ENCODE measurements at places on chromosomes 5 and 9.

DNA sequence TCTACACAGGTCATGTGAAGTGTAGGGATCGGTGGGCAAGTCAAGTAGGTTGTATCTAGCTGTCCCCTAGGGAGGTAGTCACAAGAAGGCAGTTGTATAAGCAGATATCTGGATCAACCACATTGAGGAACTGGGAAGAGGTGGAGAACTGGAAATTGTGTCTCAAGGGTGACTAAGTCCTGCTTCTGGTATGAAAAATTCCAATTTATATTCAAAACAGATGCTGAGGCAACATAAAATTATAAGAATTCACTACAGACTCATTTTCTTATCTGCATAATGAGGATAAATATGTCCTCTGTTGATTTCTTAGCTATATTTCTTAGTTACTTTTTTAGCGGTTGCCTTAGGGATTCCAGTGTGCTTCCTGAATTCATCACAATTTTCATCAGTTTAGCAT is 46.8 kb downstream of the GALNT12 start:
- no peak for DNase-seq

DNA sequence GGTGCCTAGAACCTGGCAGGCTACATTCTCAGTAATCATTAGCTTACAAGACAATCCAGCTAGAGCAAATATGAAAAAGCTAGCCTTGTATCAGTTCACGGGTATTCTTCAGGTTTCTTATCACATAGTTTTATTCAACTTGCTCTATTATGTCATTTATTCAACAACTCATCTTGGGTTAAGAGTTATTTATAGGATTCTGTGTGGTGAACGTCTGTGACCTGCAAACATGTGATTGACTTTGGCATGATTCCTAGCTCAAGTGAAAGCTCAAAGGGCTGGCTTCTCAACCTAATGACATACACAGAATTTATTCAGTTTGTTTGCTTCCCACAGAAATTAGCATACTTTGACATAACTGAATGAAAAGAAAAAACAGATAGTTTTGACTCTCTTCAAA is 173.1 kb downstream of the PLPPR1 start:
- no peak for DNase-seq

DNA sequence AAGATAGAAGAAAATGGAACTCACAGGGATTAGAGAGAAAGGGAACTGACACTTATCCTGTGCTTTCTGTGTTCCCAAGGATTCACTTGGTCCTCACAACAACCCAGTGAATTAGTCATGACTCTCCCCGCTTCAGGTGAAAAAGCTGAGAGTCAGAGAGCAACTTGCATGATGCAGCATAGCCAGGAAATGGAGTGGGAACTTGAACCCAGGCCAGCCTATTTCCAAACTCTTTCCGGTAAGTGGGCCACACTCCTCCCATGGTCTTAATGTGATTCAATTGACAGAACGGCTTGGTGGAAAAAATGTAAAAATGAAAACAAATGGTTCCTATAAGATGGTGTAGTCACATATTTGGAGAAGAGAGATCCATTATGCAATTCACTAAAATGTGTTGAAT is 45.9 kb upstream of the CEMIP2 start:
- DNase-seq = no peak

DNA sequence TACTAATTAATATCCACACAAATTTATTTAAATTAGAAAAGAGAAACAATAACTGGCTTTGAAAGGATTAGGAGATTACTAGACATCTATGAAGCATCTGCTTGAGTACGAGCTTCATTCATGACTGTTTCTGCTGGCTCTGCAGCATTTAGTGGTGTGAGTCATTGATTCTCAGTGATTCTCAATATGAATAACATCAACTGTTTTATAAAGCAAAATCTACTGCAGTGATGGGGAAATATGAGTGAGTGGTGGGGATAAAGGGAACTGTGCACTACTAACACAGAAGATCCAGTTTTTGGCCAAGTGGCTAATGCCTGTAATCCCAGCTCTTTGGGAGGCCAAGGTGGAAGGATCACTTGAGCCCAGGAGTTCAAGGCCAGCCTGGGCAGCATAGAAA is 8.4 kb downstream of the FNBP1 start:
- peak; percentile 86 for DNase-seq

DNA sequence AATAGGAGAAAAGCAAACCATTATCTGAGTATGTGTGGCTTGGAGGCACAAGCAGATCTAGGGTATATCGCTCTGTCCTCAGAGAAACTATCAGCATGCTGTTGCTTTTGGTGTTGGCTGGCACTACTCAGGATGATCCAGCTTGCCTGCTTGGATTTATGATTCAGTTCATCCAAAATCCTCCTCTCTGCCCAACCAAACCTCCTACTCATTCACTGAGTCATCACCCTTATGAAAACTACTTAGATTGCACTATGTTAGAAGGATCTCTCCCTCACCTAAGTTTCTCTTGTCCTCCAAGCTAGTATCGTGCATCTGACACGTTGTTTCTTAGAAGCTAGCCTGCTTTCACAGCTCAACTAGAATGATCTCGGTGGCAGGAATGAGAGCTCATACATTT is 14.2 kb upstream of the ZBED3 start:
- DNase-seq = no peak

DNA sequence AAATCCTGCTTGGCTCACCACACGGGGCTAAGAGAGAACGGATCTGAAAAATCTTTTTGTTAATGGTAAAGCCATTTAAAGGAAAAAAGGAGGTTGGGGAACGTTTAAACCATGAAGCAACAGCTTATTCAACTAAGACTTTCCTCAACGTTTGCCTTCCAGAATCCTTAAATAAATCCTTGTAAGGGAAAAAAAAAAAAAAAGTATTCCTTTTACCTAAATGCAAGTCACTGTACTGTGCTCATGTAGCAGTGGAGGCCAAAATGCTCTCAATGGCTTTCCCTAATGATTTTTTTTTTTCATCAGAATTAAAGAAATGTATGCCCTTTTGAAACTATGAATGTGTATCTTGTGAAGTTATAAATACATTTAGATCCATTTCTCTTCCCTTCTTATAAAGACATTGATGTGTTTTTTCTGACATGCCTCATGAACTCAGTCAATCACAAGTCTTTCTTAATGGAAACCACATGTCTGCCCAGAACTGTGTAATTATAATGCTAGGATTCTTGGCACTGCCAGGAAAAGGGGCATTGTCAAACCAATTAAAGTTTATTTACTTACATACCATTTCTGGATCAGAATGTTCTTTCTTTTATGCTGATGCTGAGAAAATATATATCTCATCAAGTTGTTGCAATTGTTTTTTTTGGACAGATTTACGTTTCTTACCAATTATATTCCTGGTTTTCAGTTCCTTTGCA is 107.5 kb downstream of the EBF1 start:
- no peak for DNase-seq

- no peak for DNase-seq
Measured at GRCh38 chr5:67301285-67301903, 104.8 kb upstream of the CD180 start.

- no peak for DNase-seq
Measured at GRCh38 chr9:25308549-25308948, 369.7 kb downstream of the TUSC1 start.

GRCh38 chr5:124264499-124264898 is 481.9 kb downstream of the ZNF608 start:
- DNase-seq = no peak

- peak; percentile 96 for DNase-seq
Measured at GRCh38 chr5:40480392-40480791, 199.3 kb upstream of the PTGER4 start.

GRCh38 chr9:28892538-28892937 is 1319.3 kb upstream of the C9orf72 start:
- no peak for DNase-seq

- no peak for DNase-seq
Measured at GRCh38 chr9:119736491-119737454, 367.5 kb upstream of the BRINP1 start.

GRCh38 chr5:179865491-179866240 is 7.0 kb upstream of the MRNIP start:
- no peak for DNase-seq

DNA sequence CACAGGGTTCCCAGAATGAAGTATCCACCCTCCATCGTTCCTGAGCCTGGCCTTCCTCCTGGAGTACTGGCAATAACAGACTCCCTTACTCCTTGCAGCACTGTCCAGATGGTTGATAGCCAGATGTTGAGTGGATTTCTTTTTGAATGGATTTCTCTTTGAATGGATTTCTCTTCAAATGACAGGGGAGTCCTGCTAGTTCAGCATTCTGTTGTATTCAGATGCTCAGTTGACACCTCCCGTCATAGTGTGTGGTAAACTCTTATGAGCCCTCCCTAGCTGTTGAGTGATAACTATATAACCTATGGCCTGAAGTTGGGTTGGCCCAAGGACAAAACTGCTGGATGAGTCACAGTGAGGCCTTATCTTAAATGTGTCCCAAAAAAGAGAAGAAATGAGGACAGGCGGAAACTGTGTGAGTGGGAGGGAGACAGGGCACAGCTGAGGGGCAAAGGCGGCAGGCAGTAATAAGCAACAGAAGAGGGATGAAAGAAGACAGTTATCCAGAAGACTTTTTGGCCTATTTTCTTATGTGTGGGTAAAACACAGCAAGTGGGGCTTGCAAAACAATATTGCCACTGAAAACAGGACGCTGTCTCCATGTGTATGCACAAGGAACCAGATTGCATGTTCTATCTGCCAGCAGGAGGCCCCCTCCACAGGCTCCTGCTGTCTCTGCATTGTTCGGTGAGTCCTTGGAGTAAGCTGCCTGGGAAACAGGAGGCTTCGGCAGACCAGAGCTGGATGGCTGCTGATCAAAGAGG is 209.5 kb upstream of the S1PR3 start:
- no peak for DNase-seq

DNA sequence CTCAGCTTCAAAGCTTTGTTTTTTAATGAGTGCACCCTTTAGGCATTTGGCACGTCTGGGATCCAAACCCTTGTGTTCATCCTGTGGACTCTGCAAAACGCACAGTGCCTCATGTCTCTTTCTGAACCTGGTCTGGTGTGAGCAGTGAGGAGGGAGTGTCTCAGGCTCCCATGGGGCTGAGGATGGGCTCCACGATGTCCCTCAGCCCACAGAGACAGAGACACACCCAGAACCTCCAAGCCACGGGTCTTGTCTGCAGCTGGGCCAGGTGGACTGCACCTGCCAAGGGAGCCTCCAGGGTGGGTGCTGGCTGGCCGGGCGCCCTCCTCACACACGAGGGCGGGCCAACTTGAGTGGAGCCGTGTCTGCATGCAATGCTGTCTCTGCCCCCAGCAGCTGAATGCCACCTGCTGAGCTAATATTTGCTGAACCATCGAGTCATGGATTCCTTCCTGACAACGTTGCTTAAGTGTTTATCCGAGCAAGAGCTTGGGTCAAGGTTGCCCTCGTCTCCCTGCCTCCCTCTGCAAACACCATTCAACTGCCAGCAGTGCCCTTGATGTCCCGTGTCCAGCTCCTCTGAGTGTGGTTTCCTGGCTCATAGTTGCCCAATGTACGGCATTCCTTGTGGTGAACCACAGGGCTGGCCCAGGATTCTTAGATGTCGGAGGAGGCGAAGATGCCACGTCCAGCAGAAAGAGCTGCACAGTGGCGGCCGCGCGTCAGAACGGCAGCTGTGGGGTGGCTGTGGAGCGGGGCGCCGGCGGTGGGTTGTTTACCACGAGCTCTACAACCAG is 31.4 kb upstream of the LPCAT1 start:
- DNase-seq = no peak

DNA sequence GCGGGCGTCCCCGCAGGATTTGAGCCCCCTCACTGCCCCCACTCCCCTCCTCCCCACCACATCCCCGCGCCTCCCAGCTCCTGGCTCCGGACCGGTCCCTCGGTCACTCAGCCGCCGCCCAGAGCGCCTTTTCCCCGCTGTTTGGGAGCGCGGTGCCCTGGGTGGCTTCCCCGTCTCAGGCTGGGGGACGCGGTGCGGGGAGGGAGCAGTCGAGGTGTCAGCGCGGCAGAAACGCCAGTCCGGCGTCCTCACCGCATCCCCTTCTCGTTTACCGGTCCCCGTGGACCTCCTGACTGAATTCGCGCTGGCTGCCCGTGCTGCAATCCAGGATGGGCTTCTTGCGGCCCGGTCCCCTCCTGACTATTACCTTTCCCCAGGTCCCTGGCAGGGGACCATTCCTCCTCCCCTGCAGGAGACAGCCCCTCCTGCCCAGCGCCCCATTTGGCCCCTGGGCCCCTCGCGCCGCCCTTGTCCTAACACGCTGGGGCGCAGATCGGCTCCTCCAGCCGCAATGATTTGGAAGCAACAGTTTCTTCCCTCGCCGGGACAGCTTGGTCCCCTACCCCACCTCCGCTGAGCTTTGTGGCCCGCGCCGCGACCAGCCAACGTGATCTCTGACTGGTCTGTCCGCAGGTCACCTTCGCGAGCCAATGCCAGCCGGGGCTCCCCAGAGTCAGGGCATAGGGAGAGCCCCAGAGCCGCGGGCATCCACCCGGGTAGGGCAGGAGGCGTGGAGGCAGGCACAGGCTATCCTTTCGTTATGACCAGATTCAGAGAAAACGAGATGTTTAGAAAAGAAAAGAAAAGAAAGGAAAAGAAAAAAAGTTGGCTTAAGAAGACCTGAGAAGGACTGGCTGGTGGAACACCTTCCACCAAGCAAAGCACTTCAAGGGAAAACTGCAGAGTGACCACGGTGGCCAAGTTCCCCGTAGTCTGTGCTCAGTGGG is 1.2 kb downstream of the ANKRD33B start:
- DNase-seq = no peak

DNA sequence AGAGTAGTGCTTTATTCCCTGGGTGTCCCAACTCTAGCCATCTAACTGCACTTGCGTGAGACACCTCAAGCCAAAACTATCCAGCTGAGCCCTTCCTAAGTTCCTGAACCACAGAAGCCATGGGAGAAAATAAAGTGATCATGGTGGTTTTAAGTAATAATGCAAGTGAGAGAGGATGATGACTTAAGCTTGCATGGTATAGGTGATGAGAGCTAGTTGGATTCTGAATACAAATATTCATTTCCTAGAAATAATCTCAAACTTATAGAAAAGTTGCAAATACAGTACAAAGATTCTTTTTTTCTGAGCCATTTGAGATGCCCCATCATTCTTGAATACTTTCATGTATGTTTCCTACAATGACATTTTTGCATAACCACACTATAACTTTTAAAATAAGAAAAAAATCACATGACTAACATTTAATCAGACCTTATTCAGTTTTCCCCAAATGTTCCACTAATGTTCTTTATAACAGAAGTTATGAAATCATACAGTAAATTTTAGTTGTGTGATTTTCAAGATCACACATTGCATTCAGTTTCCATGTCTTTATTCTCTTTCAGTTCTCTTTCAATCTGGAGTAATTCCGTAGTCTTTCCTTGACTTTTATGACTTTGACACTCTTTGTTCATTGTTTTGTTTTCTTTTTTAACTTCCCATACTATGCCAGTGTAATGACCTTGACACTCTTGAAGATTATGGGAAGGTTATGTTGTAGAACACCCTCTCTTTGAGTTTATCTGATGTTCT is 5.5 kb upstream of the AK3 start:
- peak; percentile 15 for DNase-seq

GRCh38 chr5:135998889-135999288 is 29.9 kb upstream of the TGFBI start:
- DNase-seq = no peak

GRCh38 chr5:145101246-145101645 is 733.9 kb downstream of the PRELID2 start:
- no peak for DNase-seq

DNA sequence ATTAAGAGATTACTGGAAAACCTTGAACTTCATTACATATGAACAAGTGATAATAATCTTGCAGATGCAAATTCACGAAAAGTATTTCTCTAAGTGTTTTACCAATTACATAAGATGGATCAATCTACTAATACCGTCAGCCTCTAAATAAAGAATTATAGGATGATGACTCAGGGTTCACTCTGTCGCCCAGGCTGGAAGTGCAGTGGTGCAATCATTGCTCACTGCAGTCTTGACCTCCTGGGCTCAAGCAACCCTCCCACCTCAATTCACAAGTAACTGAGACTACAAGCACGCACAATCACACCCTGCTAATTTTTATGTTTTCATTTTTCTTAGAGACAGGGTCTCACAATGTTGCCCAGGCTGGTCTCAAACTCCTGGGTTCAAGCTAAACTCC is 56.1 kb downstream of the CHD1 start:
- DNase-seq = no peak
